GOT3 (cell line): ENCODE measurements at places on chromosomes 2 and 18.

GRCh38 chr2:240595381-240596079 is 9.0 kb downstream of the CAPN10 start:
- DNase-seq = no peak

DNA sequence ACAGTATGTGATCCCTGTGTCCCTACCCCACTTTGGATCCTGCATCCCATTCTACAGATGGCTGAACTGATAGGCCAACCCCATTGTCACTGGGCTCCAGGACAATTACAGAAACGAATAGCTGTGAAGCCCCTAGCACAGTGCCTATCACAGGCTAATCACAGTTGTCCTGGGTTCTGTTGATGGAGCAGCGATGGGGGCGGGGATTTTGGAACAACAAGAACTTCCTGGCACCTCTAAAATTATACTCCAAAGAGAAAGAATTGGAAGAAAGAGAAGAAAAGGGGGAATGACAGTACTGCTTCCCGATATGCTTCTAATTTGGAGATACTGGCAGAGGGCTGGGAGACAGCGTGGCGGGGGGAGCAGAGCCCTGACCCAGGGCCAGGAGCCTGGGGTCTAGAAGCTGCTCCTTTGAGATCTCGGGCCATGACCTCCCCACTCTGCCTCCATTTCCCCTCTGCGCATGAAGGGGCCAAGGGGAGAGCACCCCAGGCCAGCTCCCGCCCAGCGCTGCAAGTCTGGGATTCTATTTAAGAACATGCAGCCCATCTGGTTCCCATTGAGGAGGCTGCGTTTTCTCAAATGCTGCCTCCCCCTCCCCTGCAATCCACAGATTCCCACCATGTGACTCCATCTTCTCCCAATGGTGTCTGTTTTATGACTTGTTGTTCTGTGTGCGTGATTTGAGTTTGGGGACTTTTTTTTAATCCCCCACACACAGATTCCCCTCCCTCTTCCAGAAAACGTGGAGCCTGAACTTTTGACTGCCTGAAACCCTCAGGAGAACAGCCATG is 202.7 kb downstream of the CYP26B1 start:
- DNase-seq = no peak

DNA sequence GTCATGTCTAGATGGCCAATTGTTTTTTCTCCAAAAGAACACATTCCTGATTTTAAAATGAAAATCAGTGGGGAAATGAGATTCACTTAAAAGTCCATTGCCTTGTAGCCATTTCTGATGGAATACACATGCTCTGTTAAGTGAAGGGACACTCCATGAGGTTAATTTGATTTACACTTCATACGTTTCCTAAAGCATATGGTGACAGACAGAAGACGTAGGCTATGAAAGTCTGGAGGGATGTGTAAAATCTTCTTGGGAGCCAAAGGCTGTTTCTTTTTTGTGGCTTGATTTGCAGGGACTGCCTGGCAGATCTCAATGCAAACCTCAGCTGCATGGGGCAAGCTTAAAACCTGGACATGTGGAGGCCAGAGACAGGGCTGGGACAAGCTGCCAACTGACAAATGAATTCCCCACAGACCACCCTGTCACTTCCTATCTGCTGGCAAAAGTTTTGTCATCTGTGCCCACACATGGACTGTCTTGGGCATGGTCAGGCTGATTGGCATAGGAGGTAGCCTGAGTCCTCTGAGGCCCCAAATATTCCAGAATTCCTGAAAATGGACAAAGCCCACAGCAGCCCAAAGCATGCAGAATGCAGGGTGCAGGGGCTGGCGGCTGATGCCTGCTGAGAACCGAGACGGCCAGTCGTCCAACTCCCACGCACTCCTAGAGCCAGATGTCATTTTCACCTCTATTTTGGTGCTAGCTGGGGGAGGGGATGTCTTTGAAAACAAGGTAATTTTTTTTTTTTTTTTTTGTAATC is 73.9 kb downstream of the SDC1 start:
- no peak for DNase-seq

- no peak for DNase-seq
These were observed 149.1 kb downstream of the GREB1L start for GRCh38 chr18:21391074-21391673.

GRCh38 chr2:241298673-241299072 is 16.8 kb downstream of the HDLBP start:
- no peak for DNase-seq

- no peak for DNase-seq
These were observed 199.8 kb downstream of the CLIP4 start for GRCh38 chr2:29314816-29315571.

DNA sequence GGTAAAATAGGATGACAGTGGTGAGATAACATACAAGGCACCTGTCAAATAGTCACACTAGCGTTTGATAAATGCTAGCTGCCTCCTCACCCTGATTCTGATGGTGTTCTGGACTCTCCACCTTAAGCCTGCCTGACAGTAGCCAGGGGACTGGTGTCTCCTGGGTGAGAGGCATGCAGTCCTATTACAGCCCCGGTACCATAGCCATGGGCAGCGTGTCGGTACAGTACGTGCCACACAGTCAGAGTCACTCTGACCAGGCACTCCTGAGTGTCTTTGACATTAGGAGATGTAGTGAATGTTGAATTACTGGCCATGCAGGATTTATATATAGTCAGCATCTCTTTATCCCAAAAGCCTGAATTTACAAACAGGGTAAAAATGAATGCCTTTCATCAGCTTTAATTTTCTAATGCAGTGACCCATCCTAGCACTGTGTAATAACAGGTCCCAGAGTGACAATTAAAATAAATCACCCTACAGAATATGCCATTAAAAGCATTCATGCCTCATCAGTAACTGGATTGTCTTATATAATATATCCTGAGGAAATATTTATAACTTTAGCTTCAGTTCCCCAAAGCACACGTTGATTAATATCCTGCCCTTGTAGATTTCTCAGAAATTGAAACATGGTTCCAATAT is 760.3 kb upstream of the SOX11 start:
- no peak for DNase-seq

- peak; percentile 8 for DNase-seq
These were observed 78.5 kb downstream of the RHOB start for GRCh38 chr2:20525041-20526035.

DNA sequence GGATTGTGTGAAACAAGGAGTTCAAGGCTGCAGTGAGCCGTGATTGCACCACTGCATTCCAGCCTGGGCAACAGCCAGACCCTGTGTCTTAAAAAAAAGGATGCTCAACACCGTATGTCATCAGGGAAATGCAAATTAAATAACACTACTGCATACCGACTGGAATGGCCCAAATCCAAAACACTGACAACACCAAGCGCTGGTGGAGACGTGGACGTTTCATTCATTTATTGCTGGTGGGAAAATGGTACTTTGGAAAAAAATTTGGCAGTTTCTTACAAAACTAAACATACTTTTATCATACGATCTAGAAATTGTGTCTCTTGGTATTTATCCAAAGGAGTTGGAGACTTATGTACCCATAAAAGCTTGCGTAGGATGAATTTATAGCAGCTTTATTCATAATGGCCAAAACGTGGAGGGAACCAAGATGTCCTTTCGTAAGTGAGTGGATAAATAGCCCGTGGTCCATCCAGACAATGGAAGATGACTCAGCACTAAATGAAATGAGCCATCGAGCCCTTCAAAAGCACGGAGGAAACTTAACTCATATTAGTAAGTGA is 24.2 kb downstream of the NEU4 start:
- DNase-seq = no peak

- no peak for DNase-seq
These were observed 42.6 kb upstream of the ACTR2 start for GRCh38 chr2:65185012-65185411.

GRCh38 chr2:225055714-225056113 is 13.4 kb upstream of the DOCK10 start:
- DNase-seq = no peak

DNA sequence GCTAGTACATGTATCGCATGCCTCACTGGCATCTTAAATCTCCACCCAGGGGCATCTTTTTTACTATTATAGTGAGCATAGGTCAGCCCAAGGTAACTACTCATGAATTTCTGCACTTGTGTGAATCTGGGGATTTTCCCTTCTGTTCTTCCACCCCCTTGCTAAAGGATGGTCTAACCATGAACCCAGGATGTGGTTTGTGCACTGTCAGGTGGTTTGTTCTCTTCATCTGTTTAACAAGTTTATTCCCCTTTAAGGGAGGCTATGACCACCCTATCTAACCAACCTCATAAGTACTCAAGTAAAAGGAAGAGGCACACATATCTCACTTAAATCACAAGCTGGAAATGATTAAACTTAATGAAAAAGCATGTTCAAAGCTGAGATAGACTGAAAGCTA is 243.0 kb downstream of the RPRM start:
- DNase-seq = no peak

DNA sequence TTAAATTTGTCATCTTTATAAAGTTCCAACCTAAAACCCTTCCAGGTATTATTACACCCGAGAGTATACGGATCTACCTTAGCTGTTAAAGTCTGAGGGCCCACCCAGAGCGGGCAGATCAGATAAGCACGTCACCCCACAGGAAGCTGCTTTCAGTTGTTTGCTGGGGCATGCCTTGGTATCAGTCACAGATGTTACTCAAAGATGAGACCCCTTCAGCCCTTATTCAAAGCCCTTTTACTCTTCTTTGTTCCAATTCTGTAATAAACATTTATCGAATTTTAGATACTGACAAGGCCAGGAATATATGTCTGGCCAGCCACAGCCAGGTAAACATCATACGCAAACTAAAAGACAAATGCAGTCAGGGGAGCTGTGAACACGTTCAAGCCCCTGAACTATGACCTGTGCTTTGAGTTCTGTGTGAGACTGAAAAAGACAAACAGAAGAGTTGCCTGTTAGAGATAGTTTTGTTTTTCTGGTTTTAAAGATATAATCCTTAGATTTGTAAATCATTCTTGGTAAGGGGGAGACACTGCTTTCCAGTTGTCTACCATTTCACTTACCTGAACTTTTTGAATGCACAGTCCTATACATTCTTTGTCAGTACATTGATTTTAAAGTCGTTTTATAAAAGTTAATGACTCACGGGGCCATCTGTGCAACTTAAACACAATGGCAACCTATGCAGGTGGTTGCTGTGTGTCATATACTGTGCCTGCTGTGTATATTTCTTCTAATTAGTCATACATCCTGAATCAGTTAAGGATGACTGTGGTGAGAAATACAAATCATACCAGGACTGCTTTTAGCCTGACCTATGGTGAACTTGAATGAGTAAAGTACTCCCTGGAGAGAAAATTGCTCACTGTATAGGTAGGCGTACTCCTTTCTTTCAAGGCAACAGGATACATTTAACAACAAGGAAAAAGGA is 100.5 kb upstream of the ITPRID2 start:
- DNase-seq = no peak

GRCh38 chr2:14614017-14614416 is 18.5 kb upstream of the LRATD1 start:
- no peak for DNase-seq

DNA sequence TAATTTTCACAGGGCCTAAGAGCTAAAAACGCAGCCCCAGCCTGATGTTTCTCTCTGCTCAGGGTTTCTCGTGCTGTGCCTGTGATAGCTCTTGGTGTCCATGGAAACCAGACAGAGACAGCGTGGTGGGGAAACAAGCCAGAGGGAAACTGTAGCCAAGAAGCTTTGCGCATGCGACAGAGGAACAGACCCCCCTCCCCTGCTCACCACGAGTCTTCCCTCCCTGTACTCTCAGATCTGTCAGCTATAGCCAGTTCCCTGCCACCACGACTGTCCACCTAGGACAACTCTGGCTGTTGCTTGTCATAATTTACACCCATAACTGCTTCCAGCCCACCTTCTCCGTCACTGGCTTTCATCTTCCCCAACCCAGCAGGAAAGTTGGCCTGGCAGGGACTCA is 13.2 kb upstream of the DNAJC27 start:
- DNase-seq = no peak

DNA sequence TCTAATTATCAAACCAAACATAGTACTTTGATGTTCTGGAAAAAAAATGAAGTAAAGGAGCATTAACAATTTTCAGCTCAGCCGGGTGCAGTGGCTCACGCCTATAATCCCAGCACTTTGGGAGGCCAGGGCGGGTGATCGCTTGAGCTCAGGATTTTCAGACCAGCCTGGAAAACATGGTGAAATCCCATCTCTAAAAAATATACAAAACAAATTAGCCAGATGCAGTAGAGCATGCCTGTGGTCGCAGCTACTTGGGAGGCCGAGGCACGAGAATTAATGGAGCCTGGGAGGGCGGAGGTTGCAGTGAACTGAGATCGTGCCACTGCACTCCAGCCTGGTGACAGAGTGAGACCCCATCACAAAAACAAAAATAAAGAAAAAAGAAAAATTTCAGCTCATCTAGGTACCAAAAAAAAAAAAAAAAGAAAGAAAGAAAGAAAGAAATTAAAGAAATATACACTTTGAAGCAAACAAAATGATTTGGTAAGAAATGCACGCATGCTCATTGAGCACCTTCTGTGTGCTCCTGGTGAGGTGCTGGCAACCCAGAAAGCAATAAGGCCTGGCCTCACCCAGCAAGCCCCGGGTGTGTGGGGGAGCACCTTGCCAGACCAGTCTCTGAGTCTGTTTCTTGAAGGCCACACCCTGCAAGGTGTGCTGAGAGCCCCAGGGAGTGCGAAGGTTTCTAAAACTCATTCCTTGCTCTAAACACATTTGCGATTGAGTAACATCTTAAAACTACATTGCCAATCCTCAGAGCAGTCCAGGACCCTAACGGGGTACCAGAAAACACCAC is 133.5 kb downstream of the TFCP2L1 start:
- DNase-seq = no peak

- DNase-seq = no peak
These were observed 278.0 kb upstream of the ID2 start for GRCh38 chr2:8403876-8404275.
